ENCODE measurements at places on chromosomes 2 and 18.
A peak's percentile ranks its signal among the peaks of the same experiment; 100 is the strongest.

DNA sequence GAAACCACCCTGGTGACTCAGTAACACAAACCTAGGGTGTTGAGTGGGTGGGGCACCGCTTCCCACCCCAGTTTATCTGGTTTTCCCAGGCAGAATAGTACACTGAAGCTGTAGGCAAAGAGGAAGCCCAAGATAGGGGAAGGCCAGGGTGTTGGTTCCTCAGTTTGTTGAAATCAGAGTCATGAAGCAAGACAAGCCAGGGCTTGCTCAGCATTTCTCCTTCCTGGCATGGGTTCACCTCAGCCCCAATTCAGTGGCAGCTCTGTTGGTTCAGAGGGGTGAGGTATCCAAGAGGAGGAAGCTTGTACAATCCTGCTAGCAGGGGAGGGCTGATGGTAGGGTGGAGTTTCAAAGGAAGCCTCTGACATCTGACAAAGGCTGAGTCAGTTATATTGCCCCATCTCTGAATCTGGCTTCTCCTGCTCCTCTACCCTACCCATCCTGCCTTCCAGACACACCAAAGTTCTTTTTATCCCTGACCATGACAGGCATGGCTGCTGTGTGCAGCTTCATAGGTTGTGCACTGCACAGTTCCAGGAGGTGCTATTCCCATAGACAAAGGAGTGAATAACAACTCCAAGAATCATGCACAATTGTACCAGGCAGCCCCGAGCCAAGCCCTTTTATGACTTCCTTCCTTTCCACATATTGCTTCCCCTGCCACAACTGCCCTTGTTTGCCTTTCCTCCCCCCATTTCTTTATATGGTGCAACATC is 24.9 kb upstream of the RAB10 start:
- DNase-seq, result peak; percentile 43

DNA sequence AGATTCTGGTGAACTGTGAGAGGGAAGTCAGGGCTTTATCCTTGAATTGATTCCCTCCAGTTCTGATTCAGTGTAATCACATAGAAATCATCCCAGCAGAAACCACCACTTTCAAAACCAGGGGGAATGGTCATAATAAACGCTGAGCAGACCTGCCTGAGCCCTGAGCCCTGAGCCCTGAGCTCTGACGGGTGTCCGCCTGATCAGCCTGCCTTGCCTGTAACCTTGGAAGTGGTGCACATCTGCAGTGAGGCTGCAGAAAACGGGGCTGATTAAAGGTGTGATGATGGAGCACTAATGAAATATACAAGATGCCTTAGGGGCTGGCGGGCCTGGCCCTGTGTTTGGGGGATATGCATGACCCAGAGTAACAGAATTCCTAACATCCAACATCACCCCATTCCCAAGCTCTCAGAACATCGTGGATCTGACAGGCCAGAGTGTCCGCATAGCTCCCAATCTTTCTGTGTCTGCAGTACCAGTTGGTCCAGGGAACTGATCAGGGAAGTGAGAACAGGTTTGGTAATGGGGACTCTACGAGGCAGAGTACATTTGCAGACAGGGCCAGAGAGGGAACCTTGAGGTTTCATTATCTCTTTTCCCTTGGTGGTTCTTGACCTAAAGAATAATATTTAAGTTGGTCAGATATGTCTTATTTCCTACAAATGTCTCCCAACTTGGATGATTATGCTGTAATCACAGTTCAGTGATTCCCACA is 37.8 kb downstream of the KCTD18 start:
- no peak for DNase-seq

- no peak for DNase-seq
Observed at GRCh38 chr2:108370080-108370479, 7.7 kb upstream of the SULT1C4 start.

DNA sequence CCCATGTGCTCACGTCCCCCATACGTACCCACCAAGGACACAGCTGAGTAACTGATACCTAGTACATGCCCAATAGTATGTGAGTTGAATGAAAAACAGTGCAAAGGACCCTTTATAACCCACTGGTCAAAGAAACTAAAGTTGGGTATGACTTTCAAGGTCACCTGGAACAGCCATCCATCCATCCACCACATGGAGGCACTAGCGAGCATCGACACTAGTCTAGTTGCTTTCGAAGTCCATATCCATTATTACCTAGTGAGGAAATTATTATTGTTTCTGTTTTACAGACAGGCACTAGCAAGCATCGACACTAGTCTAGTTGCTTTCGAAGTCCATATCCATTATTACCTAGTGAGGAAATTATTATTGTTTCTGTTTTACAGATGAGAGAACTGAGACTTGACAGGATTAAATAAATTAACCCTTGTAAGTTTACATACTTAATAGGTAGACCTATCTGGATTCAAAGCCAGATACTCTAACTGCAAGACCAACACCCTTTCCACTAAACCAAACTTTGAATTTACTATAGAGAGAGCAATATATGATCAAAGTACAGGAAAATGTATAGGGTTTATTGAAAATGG is 233.7 kb downstream of the METTL4 start:
- DNase-seq, result peak; percentile 19

- no peak for DNase-seq
Observed at GRCh38 chr2:104857262-104858005, 3.5 kb downstream of the POU3F3 start.

DNA sequence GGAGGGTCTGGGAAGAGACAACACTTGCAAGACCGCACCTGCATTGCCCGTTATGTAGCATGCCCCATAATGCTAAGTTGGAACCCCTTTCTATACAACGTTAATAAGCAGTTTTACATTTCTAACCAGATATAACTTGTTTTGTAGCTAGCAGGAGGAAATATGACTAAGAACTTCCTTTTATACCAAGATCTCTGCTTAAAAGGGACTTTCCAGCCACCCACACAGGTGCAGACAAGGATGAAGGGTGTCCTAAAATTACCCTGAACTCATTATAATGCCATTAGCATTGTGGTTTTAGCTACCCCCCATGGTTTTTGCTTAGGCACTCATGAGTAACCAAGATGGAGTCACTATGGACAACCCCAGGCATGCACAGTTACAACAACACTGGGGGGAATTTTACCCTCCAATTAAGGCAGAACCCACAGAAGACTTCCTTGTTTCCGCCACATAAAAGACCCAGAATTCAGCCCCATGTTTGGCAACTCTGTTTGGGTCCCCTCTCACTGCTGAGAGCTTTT is 362.8 kb downstream of the CBLN2 start:
- DNase-seq, result no peak

DNA sequence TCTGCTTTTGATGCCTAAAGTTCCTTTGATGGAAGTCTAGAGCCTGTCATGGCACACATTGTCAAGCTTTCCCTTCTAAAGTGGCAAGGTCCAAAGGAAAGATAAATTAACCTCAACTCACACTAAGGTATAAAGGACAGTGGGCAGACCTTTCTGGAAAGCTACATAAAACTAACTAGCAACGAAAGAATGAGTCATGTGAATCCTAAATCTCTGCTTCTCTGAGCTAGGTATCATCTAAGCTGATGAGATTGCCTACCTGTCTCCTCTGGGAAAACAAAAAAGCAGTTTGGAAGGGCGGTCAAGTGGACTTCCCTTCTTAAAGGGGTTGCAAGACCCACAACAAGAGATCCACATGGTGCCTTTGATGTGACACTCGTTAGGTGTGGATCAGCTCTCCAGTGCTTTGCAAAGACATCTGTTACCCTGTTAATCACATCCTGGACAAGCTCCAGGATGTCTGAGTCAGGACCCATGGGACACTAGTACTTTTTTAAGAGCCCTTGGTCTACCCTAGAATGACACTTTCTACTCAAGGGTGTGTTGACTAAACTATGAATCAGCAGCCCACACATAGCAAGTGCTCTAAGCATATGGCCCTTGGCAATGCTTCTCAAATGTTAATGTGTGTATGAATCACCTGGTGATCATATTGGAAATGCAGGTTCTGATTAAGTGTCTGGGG is 173.5 kb downstream of the ALK start:
- DNase-seq, result peak; percentile 99

- DNase-seq, result no peak
Observed at GRCh38 chr2:48249631-48250473, 280.1 kb upstream of the STON1 start.
